ENCODE measurements at places on chromosomes 6 and 20.

DNA sequence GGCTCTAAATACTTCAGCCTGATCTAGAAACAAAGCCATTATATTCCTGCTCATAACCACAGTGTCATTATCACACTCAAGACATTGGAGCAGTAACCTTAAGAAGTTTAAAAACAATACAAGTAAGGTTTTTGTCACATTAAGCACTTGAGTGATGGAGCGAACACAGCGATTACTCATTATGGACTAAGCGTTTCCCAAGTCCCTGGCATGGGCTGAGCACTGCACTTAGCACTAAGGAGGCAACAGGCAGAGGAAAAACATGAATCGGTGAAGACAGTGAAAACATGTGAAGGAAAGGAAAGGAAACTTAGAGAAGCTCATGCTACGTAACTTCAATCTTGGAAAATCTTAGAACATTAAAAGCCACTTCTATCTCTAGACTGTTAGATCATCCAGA lies 108.7 kb downstream of the SLC24A3 start:
- no peak for DNase-seq

GRCh38 chr20:44001667-44002596 lies 87.3 kb downstream of the TOX2 start:
- DNase-seq: no peak

GRCh38 chr6:14925025-14925698 lies 320.7 kb upstream of the JARID2 start:
- no peak for DNase-seq

- no peak for DNase-seq
Measured at GRCh38 chr20:25247518-25247955, 348 bp upstream of the PYGB start.

GRCh38 chr6:26250698-26251044 lies 114.3 kb upstream of the BTN3A2 start:
- no peak for DNase-seq

- DNase-seq: no peak
Measured at GRCh38 chr6:33717934-33718455, 6.5 kb upstream of the UQCC2 start.

DNA sequence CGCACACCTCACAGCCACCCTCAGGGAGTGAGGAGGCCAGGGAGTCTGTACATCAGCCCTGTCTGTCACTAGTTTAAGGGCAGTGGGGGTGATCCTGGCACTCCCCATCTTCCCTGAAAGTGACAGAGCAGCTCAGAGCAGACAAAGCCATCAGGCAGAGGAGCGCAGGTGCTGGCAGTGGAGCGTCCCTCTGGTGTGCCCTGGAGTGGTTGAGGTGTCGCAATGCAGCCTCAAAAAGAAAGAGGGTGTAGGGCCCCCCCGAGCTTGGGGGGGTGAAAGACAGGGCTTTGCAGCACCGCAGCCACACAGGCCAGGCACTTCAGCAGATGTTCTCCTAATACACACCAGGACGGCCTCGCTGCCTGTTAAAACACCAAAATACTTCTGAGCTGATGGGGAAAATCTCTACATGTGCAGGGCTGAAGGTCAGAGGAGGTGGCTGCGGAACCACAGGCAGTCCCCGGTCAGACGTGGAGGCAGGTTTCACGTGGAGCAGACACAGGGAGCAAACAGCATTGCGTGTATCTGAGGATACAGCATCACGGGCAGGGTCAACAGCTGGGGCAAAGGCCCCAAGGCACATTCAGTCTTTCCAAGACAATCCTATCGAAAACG lies 69.5 kb downstream of the PREX1 start:
- no peak for DNase-seq

DNA sequence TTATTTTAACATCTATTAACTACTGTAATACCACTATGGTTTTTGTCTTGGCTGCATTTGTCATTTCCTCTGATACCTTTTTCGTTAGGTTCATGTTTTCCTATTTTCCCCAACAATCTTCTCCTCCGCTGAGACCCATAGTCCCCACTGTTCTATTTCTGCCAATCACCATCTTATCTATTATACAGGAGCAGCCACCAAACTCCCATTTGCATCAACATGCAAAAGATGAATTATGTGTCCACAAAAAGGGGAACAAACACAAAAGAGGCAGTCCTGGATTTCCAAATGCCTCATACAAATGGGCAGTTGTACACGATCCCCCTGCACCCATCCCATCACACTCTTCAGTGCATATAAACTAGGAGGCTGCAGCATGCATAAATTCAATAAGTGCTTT lies 121.7 kb upstream of the MYLIP start:
- DNase-seq: no peak

DNA sequence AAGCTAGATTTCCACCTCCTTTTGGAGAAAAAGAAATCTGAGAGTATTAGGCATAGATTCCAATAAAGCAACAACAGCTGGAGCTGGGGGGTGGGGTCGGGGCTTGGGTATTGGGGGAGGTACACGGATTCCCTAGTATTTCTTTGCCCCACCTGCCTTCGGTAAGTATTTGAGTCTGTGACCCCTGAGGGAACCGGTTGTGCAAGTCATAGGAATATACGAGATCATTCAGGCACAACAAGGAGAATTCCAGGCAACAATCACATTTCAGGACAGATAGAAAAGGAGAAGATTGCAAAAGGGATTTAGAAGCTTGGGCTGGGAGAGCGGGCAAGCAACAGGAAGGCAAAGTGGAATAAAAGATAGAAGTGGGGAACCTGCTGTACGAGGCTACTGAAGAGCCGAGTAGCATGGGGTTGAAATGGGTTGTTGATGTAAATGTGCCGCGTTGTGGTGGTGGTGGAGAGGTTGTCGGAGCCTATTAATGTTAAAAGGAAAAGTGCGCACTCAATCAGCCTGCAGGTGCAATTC lies 148.9 kb downstream of the BCAS1 start:
- no peak for DNase-seq

DNA sequence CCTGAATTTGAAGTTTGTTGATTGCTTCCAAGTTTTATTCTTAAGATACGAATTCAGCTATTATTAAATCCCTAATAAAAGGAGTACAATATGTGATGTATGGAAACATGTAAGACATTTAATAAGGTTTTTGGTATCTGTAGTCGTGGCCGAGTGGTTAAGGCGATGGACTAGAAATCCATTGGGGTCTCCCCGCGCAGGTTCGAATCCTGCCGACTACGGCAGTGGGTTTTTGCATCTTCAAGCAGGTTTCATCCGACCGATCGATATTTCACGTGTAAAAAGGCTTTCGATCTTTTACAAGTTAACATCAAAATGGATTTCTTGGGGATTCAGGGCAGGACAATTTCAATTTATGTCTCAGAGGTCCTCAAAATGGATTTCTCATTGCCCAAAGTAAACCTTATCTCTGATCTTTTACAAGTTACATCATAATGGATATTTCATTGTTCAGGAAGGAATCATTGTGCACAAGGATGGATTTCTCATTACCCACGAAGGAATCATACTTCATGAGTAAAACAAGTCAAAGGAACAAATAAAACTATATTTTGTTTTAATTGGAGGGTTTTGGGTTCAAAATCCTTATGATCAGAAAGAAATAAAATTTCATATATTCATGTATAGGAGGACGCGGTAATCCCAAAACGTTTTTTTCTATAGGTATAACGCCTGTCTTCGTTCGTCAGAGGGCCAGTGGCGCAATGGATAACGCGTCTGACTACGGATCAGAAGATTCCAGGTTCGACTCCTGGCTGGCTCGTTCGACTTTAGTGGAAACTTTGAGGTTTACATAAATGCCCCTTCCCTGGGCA lies 37.3 kb upstream of the BTN3A2 start:
- peak; percentile 83 for DNase-seq

- DNase-seq: no peak
Measured at GRCh38 chr6:3163248-3163594, 5.9 kb upstream of the TUBB2A start.

GRCh38 chr6:163985710-163986109 lies 571.2 kb downstream of the QKI start:
- DNase-seq: no peak

DNA sequence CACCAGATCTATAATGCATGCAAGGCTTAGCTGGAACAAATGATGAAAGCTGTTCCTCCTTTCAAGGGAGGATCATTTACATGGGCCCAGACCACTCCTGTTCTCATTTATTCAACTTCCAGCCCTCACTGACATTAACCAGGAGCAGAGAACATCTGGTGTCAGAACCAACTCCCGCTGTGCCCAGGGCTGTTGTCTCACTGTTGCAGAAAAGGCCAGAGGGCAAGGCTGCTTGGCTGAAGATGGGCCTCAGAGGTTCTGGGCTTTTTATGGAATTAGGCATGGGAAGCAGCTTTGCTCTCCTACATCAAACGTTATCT lies 164.2 kb downstream of the GMPR start:
- DNase-seq: no peak

DNA sequence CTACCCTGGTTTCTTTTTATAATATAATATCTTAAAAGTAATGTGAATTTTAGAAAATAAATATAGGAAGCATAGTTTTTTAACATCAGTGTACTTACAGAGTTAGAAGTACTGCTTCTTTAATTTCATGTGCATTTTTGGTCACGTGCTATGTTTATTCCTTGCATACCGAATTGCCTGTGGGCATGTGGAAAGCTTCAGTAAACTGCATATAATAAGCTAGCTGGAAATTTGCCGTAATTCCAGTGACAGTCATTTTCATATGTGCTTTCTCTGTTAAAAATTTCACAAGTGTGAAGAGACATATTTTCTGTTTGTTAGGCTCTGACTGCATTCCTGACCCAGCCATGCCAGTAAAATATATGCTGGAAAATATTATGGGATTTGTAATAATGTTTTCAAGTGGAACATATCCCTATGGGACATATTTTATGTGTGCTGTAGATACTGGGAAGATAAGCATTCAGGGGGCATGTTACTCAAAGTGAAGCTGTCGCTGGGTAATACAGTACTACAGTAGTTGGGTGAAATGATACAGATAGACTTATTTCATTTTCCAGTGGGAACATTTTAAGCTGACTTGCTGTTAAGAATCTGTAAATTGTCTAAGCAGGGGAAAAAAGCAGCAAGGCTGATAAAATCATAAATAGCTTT lies 616.7 kb downstream of the FRK start:
- DNase-seq: no peak

DNA sequence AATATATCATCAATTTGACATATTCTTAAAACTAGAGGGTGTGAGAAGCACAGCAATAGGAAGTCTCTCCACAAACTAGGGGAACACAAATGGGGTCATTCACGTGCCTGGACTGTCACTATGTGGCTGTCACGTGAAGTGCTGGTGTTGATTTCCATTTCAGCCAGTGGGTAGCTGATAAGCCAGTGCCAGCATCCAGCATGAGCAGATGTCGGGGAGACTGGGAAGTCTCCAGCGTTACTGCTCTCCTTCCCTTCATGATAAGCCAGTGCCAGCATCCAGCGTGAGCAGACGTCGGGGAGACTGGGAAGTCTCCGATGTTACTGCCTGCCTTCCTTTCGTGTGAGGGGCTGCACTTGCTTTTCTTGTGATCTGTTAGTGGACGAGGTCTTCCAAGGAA lies 5.6 kb upstream of the SLC17A9 start:
- DNase-seq: no peak

DNA sequence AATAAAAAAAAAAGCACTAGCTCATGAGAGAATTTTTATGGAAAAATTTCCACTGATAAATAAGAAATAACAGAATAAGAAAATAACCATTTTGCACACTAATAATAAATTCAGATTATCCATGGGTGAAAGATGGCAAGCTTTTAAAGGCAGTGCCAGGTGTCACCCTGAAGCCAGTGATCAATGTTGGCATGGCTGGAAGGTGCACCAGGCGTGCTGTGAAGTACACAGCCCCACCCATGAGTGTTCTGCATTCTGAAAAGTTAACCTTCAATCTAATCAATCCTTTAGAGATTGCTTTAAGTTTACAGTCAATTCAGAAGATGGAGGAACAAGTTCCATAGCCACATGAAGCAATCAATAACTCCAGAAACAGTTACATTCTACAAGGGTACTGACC lies 284.4 kb downstream of the C6orf118 start:
- DNase-seq: no peak

- no peak for DNase-seq
Measured at GRCh38 chr20:48711696-48712464, 115.9 kb downstream of the PREX1 start.

DNA sequence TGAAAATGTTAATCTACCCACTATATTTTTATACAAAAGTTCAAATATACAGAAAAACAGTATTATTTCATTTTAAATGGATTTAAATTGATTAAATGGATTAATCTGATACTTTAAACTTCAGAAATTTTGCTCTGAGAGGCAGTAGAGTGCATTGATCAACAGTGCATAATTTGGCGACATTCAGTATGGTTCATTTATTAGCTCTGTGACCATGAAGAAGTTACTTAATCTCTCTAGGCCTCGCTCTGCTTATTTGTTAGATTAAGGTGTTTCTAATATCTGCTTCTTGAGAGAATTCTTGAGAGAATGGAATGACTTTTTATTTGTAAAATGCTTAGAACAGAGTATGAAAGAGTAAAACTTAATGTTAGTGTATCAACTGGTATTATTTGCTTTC lies 8.9 kb downstream of the PDE7B start:
- no peak for DNase-seq

GRCh38 chr6:81226957-81227356 lies 525.5 kb downstream of the TENT5A start:
- DNase-seq: no peak

DNA sequence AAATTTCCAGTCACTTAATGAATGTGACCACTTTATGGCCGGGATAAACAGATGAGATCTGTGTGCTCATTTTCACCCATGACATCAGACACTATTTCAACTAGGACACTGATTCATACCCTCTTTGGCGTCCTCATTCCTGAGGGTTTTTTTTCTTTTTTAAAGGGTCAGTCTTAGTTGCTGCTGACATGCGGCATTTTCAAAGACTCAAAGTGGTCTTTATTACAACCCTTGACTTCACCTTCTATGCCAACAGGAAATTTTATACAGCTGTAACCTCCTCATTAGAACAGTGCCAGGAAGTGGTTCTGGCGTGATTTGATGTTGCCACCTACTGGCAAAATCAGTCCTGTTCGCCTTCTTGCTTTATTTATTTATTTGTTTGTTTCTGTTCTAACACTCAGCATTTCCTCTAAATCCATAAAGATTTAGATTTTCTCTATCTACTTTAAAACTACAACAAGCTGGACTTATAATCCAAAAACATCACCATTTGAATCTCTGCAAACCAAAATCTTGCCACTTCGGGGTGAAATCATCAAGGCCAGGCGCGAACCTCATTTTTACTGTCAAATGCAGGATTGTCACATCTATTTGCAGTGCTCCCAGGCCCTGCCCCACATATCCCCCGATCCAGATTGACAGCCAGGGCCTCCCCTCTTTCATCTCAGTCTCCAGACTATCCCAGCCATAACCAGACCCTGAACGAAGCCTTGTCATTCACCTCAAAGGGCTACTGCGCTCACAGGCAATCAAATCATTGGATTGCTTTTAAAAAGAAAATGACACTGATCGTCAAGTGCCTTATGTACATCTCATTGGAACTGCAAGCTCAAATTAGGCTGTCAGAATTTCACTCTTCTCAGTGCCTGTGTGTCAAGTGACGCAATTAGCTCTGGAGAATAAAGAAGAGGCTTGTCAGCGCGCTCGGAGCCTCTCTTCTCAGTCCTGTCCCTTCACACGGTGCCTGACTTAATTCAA lies 77.5 kb downstream of the C6orf118 start:
- DNase-seq: peak; percentile 55

GRCh38 chr20:52542131-52542530 lies 350.6 kb upstream of the ZFP64 start:
- no peak for DNase-seq

- DNase-seq: no peak
Measured at GRCh38 chr6:147195510-147195909, 8.7 kb upstream of the STXBP5 start.
